ENCODE measurements at places on chromosomes 1 and 21.

DNA sequence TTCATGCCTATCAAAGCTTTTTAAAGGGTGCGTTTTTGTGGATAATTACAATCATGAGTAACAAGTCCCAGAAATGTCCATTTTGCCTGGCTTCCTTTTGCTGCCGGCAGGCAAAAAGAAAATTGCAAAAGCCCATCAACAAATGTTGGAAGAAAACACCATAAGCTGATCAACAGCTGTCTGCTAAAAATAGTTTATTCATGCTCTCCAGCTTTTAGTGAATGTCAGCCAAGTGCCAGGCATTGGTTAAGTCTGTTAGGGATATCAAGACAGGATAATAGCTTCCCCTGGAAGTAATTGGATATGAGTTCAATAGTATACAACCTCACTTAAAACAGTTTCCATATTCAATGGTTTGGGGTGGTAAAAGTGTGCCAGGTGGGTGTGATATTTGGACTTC is 13.6 kb upstream of the AGMAT start:
- DNase-seq = no peak

DNA sequence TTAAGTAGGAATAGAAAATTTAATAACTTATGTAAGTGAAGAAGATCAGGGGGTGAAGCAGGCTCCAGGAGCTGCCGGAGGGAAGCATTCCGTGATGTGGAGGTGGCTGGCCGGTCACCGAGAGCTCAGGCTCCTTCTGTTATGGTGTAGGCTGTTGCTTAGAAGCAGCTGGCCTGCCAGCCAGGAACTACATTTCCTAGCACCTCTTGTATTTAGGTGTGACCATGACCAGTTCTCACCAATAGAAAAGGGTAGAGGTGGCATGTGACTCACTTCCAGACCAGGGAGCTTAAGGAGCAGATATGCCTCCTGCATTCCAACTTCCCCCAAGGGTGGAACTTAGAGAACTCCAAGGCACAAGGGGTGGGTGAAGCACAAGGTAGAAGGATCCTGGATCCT is 120.7 kb downstream of the ACTL8 start:
- no peak for DNase-seq

DNA sequence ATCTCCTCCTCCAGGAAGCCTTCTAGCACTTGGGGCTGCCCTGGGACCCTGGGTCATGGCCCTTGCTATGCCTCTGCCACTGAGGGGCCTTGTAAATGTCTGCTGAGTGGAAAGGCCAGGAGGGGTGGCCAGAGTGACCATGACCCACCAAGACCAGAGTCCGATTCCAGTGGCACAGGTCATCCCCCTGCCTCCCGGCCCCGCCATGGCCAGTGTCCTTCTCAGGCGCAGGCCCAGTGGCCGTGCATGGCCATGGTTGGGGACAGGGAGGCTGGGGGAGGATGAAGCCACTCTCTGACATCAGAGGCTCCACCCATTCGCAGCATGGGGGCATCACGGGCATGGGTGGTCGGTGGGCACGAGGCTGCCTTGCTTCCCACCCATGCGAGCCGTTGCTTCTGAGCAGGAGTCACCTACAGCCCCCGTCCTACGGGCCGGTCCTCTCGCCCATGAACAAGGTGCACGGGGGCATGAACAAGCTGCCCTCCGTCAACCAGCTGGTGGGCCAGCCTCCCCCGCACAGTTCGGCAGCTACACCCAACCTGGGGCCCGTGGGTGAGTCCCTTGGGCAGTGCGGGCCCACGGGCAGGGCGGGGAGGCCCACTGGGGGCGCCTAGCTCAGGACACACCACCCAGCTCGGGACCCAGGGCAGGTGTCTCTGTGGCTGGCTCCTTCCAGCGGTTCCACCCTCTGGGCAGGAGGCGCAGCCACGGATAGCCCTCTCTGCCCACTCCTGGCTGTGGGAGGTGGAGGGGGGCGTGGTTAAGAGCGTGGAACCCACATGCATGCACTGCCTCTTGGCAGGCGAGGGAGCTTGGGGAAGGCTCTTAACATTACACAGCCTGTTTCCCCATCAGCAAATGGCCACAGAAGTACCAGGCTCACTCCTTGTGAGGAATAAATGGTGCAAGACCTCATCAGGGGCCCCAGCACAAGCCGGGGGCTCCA is 22.4 kb upstream of the CCDC27 start:
- no peak for DNase-seq

DNA sequence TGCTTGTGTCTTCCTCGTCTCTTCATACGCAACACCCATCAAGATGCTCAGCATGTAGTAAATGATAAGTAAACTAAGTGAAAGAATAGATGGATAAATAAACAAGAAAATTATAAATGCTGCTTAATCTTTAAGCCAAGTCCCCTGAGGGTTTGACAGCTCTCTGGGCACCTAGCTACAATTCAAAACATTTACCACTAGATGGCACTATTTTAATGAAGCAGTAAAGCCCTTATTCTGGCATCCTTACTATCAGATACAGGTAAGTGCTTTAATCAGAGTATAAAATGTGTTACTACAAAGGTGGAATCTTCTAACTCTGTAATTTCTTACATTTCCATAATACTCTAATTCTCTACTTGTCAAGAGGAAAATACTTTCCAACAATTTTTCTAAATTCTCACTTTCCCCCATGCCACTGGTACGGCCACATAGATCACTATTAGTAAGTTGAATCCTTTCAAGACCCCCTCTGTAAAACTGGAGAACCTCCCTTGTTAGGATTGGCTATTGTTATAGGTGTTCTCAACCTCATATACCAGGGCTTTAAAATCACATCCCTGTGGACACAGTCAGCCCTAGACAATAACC is 137.8 kb downstream of the BARHL2 start:
- DNase-seq = no peak

- DNase-seq = peak; percentile 37
Observed at GRCh38 chr21:29195981-29196669, 65.7 kb downstream of the MAP3K7CL start.

DNA sequence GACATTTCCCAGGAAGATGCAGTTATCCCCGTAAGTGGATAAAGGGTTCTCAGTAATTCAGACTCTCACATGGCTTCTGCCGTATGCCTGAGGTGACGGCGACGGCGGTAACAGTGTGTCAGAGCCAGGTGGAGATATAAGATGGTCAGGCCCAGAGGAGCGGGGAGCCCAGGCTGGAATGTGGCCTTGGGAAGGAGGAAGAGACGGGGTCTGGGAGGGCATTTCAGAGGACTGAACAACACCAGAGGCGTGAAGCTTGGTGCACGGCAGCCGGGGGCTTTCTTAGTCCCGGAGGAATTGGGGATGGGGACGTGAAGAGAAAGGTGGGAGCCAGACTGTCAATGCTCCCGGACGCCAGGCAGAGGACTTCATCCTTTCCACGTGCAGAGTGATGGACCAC is 1.0 kb downstream of the RER1 start:
- no peak for DNase-seq

DNA sequence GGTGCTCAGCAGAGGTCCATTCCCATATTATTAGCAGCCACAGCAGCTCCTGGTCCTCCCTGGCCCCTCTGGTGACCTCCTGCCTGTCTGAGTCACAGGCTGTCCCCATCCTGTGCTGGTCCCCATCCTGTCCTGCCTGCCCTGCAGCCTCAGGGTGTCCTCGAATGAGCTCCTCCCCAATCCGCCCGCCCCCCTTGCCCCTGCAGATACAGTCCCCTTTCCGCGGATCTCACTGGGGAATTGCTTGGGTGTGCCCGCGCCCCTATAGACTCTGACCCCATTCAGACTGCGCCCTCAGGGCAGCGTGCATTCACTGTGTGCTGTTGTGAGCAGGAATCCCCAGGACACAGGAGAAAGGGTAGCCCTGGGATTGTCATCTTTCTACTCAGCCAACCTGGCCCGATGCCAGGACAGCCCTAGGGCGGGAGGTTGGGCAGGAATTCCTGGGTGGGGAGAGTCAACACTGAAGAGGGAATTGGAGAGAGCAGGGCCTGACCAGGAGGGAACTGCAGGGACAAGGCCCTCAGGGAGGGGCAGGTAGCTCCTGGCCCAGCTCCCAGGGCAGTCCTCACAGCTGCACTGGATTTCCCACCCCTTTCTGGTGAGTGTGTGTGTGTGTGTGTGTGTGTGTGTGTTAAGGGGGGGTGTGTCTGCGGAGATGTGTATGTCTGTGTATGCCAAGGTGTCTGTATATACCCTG is 1.1 kb upstream of the GUCA2A start:
- no peak for DNase-seq

- no peak for DNase-seq
Observed at GRCh38 chr21:15333951-15334350, 269.2 kb upstream of the NRIP1 start.

GRCh38 chr1:17581389-17582123 is 42.1 kb downstream of the ARHGEF10L start:
- DNase-seq = no peak

DNA sequence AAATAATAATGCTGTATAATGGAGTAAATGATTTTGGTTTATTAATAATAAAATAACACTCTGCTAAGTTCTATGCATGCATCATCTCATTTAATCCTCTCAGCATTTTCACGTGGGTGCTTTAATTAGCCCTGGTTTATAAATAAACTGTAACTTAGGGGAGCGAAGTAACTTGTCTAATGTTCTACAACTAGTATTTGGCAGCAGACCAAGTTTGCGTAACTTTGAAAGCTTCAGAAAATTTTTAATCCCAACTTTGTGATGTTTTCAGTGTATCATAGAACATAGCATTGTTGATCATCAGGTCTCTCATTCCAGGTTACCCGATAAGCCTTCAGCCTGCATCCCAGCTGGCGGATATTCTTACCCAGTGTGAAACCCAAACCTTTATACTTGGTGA is 322.4 kb upstream of the SGIP1 start:
- no peak for DNase-seq

- no peak for DNase-seq
Observed at GRCh38 chr1:154970631-154971340, at the start of gene SHC1. TSS of gene SHC1 (minus strand) at chr1:154970747. CDS start at chr1:154970526, 221 bp downstream.

DNA sequence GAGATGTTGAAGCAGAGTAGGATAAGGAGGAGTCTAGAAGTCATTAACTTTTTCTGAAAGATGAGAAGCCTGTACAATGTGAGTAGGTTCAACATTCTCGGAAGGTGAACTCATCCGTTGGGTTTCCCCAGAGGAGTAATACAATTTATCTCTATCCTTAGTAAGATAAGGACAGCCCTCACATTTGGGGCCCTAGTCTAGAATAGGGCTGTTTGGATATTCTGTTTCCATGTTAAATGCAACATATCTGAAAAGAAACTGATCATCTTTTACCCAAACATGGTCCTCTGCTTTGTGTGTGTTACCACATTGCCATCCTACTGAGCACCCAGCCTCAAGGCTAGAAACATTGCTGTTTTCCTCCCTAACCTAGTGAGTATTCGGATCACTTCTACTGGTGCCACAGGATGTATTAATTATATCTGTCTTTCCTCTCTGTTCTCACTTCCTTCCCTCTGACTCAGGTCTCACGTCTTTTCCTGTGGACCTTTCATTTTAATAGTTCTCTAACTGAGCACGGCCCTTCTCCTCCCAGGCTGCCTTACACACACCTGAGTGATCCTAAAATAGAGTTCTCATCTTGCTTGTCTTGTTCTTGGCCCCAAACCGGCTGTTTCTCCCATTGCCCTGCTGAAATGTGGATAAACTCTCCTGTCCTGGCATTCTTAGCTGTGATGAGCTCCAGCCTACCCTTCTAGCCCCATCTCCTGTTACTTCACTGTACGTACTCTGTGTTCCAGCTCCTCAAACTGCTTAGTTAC is 91.7 kb downstream of the CDC14A start:
- DNase-seq = no peak

DNA sequence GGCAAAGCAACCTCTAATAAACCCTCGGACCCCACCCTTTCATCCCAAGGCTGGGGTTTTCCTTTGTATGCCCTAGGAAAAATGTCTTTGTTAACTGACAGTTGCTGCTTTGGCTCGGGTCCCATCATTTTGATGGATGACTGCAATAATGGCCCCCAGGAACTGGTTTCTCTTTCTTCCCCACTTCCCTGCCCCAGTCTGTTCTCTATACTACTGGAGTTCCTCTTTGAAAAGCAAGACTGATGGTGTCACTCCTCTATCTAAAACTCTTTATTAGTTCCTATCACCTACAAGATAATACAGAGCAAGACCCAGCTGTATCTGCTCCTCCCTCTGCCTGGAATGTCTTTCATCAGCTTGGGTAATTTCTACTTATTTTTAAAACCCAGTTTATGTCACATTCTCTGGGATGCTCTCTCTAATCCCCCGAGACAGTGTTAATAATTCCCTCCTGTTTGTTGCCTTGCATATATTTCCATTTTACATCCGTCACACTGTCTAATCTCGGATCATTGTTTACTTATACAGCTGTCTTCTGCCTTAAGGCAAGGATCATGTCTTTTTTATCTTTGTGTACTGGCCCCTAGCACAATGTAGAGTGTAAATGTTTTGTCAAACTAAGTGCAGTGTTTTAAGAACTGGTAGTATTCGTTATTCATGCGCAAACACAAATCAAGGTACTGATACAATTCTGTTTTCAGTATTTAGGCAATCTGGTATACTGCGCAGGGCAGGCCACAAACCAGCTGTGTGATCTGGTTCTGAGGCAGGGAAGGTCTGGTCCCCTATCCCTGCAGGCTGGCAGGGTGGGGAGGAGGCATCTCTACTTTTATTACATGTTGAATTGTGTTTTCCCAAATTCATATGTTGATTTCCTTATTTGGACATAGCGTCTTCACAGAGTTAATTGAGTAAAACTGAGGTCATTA is 16.1 kb downstream of the SLAMF1 start:
- DNase-seq = no peak

- no peak for DNase-seq
Observed at GRCh38 chr1:74811436-74812179, 78.7 kb downstream of the TYW3 start.

DNA sequence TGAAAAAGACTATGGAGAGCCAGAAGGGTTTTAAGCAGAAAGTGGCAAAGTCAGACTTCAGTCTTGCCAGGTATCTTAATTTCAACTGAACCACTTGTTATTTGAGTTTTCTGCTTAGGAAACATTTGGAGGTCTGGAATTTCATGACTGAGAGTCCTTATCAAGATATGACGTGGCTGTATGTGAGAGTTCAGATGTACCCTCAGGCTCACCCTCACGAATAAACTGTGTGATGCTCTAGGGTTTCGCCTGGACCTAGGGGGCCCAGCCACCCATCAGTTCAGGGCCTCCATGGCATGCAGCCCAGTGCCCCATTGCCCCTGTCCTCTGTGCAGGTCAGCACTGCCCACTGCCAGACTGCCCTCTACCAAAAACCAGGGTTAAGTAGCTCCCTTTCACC is 30.6 kb upstream of the TADA1 start:
- no peak for DNase-seq

DNA sequence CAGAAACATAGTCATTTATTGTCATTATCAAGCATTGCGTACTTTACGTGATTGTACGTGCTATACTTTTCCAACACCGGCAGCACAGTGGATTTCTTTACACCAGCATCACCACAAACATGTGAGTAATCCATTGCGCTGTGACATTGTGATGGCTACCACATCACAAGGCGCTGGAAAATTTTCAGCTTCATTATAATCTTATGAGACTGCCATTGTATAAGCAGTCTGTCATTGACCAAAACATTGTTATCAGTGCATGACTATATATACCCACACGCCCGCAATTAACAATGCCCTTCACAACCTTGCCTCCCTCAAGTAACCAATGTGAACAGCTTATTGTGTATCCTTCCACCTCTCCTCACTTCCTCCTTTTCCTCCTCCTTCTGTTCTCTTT is 137.6 kb downstream of the ZZZ3 start:
- DNase-seq = no peak

Measured in stimulated activated CD4-positive, alpha-beta T cell treated with anti-CD3 and anti-CD28 coated beads, Interleukin-4, amount 100 ng/mL, for 48 hours (primary cell).